ENCODE measurements at places on chromosomes 7 and 10.

DNA sequence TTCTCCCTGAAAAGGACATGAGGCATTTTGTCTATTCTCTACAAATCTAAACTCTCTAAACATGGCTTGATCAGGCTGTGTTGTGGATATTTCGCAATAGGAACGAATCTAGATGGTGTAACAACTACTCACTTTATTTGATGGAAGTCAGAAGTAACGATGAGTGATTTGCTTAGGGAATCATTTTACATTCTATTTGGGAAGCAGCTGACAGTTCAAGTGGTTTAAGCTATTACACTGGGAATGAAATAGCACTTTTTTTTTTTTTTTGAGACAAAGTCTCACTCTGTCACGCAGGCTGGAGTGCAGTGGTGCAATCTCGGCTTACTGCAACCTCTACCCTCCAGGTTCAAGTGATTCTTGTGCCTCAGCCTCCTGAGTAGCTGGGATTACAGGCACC, 44.1 kb downstream of the NPY start:
- no peak for DNase-seq

- no peak for DNase-seq
These were observed 96.4 kb upstream of the DNAAF5 start for GRCh38 chr7:630111-630511.

DNA sequence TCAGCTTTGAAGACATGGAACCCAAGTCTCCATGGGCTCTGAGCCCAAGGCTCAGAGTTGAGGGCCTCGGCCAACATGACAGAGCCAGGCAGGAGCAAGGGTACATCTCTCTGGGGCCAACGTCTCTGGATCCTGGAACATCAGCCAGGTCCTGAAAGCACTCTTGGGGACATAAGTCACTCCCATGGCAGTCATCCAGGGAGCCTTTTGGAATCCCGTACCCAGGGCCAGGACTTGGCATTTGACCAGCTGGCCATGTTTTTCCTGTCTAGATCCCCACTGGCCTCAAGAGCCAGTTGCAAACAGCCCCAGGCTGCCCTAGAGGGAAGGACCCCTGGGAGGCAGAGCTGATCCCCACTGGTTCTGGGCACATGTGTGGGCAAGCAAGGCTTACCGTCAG, 4.3 kb upstream of the CXCL12 start:
- no peak for DNase-seq

DNA sequence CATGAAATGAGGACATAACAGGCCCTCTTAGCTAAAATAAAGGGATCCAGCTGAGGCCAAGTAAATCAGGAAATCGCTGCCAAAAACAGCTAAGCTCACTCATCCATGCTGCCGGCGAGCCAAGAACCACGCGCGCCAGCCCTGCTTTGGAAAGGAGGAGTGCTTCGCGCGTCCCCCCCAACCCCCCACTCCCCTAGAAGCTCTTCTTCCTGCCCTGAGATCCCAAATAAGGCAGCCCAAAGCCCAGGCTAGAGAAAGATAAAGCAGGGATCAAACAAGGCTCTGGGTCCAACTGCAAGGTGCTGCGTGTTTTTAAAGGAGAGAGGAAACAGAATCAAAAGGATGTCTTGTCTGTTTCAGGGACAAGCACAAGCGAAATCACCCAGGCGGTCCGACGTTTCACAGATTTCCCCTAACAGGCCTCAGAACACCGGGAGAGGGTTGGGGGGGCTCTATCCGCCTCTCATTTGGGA, 168.3 kb upstream of the AUTS2 start:
- DNase-seq, result no peak

DNA sequence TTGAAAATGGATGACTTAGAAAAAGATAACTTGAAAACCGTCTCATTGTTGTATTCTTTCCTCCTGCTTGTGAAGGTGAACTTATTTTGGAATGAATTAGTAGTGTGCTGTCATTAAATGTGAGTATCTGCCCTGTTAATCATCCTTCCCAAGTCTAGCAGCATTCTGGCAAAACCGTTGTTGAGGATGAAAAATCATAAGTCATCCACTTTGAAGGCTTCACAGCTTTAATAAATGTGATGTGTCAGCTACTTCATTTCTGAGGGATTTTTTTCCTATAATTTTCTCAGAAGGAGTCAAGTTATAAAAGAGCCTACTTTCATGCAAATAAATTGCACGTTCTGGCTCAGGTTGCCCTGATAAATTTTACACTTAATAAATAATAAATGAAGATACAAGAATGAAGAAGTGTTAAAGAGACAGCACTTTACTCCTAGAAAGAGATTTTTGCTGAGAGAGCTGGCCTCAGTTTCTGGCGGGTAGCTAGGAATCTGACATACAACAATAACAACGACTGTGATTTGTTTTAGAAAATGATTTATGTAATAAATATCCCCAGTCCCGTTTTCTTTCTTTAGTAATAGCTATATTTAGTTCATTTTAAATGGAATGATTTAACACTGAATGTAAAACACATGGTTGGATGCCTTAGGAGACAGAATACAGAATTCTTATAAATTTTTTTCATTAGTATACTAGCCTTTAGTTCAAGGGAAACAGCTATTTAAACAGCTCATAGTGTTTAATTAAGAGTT, 516.5 kb upstream of the KLF6 start:
- no peak for DNase-seq

DNA sequence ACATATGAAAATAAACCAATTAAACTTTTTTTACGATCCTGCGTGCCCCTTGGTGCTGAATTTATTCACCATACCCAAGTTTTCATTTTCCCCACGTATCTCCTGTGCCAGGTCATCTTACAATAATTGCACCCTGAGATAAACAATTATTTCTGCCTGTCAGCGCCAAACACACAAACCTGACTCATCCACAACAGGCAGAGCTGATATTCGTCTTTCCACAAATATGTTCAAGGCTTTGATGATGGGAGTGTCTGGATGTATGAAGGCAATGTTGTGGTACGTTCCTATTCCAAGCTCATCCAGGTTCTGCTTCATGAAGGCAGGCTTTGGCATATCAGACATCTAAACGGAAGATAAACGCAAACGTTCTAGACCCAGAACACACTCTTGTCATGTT, 45.8 kb upstream of the RHEB start:
- no peak for DNase-seq

GRCh38 chr7:51138123-51139085, 178.2 kb downstream of the COBL start:
- DNase-seq, result peak; percentile 37

GRCh38 chr10:34916314-34916713, 101.2 kb upstream of the PARD3 start:
- no peak for DNase-seq

GRCh38 chr10:133277277-133277992, 767 bp upstream of the ADAM8 start:
- no peak for DNase-seq

- DNase-seq, result no peak
These were observed 33.9 kb downstream of the SPDYE17 start for GRCh38 chr7:76998285-76998589.

GRCh38 chr10:97532935-97533671, 34.4 kb downstream of the UBTD1 start:
- DNase-seq, result no peak

Data from NCI-H1048 (cell line).